ENCODE measurements at places on chromosomes 7 and 10. TPM values are rescaled to one million over a fixed set of nuclear protein-coding genes. Genes with fewer than 3 reads are reported as not detected.

The ZNF138 gene
- total RNA-seq, result 9.3 TPM

The MYOF gene
- total RNA-seq, result 5.2 TPM

The GATA3 gene
- total RNA-seq, result 7.3 TPM

The CALHM1 gene
- not detected for total RNA-seq

The SH2D4B gene
- 0.10 TPM for total RNA-seq

The LRIT1 gene
- total RNA-seq, result not detected

The XRCC2 gene
- 0.42 TPM for total RNA-seq

Measured in mononuclear cell (primary cell).